Stimulated activated CD4-positive, alpha-beta T cell treated with anti-CD3 and anti-CD28 coated beads, Interleukin-15, amount 100 ng/mL, for 24 hours (primary cell): ENCODE measurements at places on chromosomes 6 and 20.

DNA sequence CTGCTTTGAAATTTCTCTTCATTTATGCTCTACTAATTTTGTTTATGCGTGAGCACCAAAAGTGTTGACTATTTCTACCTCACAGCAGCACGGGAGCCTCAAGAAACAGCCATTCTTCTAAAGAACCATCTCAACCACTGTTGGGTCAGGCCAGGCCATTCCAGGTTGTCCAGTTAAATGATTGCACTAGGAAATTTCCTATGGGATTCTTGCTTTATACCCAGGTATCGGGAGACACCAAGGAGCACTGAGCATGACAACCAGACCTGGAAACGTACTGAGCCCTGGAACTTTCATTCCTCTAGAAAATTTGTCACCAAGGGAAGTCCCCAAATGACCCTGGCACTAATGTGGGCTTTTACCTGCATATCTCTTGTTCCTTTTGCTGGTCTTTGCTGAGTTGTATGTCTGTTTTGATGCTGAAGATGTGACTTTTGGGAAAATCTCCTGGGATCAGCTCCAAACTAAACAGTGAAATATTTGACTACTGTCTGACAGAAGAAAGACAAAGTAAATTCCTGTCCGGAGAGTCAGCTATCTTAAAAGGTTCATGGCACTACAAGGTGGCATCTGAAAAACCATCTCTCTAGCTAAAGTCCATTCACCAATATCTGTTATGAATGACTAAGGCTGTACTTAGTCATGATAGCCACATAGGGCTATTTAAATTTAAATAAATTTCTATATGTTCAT lies 70.5 kb downstream of the SNAP25 start:
- DNase-seq = no peak

DNA sequence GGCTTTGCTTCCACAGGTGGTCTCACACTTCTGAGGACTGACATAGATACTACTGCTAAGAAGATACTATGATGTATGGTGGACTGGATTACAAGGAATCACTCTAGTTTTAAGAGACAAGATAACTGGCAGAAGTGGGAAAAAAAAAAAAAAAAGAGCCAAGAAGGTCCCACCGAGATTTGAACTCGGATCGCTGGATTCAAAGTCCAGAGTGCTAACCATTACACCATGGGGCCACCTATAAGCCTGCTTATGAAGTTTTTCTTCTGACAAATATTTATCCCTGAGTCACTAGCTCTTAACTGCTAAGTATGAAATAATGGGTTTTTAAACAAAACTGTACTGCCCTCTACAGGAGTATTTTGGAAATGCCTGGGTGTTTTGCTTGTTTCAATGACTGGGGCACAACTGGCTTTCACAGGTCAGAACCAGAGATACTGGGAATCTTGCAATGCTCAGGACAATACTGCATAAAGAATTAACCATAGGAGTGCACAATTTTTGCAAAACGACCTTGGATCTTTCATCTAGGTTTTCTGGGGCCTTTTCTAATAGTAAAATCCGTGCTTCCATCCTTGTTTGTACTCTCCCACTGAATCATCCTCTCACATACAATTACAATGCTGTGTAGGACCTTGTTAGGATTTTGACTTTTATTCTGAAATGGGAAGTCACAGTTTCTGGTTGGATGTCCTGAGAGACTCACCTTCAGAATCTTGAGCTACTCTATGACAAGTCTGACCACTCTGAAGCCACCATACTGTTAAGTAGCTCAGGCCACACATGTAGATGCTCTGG lies 116.3 kb downstream of the OR2B2 start:
- DNase-seq = peak; percentile 47

DNA sequence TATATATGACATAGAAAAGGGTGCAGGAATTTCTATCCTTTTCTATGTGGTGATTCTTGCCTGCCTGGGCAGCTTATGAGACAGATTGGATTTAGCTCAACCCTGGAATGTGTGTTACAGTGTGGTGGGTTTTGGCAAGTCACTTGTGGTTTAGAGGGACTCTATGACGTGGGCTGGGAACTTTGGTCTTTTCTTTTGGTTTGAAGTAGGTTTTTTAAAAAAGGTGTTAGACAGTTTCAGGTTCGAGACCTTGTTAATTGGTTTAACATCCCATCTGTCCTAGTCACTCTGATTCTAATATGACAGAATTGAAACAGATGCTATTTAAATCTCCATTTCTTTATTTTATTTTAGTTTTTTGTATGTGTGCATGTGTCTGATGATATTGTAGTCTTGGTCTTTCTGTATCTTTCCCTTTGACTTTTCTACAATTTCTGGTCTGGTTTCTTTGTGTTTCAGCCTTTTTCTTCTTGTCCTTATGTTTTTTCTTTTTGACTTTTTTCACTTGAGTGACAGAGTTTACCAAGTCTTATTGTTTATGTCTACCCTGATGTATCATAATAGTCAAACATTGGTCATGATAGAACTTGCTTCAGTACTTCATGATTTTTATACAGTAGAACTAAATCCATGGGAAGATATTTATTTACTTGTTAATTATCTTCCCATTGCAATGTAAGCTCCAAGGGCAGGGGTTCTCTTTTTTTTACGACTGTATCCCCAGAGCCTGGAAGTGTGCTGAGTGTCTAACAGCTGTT lies 174.3 kb downstream of the CDKAL1 start:
- peak; percentile 55 for DNase-seq

DNA sequence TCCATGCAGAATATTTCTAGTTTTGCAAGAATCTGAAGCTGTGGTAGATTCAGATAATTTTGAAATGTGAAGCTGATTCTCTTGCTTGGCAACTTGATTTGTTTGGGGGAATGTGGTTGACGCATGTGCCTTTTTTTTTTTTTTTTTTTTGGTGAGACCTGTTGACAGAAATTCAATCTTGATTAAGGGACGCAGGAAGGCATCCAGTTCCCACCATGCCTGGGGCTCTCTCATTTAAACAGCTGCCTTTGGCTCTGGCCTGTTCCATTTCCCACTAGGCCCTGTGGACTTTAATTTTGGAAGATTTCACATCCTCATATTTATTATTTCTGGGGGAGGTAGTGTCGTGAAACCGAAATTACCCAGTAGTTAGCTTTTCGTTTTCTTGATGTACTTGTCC lies 8.6 kb downstream of the TPX2 start:
- no peak for DNase-seq

DNA sequence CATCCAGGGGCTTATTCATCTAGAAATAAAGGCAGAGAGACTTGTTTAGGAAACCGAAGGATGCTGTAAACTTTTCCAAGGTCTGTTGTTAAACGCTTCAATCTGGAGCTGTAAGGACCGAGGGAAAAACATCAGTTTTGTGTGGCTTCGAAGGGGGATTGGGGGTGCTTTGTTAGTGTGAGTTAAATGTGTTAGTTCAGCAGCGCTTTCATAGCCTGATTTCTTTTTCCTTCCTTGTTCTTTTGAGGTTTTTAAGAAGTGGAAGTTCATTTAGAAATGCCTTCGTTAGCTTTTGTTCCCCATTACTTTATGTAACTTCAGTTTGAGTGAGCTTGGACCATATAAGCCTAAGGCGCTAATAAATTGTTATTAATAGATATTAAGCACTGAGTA lies 1.5 kb downstream of the ANKS1A start:
- DNase-seq = no peak

GRCh38 chr6:150991487-150991886 lies 126.0 kb downstream of the MTHFD1L start:
- no peak for DNase-seq

DNA sequence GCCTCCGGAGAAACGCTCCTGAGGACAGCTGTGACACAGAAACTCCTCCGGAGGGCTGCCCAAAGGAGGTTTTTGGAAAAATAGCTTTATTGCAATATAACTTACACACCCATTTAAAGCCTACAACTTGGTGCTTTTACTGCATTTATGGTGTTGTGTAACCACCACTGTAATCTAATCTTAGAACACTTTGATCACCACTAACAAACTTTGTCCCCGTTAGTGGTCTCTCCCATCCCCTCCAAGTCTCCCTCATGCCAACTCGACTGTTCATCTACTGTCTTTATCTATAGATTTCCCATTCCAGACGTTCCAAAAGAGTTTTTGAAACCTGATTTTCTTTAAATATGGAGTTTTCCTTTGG lies 62.8 kb downstream of the SYNJ2 start:
- DNase-seq = no peak

GRCh38 chr6:107642095-107642860 lies 152.4 kb downstream of the SOBP start:
- DNase-seq = no peak

GRCh38 chr6:38533064-38533463 lies 106.7 kb downstream of the BTBD9 start:
- DNase-seq = no peak

DNA sequence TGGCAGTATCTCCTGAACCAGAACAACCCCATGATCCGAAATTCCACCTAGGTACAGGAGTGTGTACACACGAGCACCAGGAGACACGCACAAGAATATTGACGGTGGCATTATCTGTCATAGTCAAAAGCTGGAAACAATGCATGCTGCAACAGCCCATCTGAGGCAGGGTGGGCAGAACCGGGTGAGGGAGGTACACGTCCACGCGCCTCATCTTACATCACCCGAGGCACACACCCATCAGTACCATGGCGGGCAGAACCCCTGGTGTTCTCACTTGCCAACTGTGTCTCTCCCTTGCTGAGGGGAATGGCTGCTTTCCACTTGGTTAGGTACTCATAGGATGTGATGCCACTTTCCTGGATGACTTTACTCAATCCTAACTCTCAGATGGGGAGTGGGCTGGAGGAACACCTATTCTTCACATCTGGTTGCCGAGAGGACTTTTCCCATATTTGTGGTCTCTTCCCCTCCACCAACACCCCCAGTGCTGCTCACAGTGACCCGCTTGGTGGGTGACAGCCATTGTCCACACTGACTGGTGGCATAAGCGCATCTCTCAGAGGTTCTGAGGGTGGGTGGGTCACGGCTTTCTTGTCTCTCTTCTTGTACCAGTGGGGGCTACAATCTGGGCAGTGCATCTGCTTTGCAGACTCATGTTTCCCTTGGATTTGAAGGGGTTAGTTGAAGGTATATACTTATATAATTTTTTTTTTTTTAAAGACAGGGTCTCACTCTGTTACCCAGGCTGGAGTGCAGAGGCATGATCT lies 13.5 kb downstream of the PPP1R3G start:
- DNase-seq = no peak

- DNase-seq = no peak
These were observed 29.4 kb downstream of the NUDT3 start for GRCh38 chr6:34362909-34363680.

DNA sequence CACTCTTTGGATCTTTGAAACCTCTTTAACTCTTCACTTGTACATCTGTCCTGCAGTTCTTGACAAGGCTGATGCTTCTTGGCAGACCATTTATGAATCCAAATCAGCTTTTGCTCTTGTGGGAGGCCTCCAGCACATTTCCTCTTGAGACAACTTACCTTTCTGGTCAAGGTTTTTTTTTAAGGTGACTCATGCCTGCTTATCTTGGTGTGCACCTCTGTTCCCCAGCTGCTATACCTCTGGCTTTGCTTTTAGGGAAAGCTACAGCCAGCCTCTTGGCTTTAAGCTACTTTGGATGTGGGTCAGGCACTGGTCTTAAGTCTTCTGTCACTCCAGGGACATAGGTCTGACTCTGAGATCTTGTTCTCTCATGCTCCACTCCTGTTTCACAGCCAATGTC lies 106.5 kb downstream of the PHF3 start:
- DNase-seq = no peak

GRCh38 chr6:7241709-7242645 lies 71.0 kb downstream of the SSR1 start:
- no peak for DNase-seq

DNA sequence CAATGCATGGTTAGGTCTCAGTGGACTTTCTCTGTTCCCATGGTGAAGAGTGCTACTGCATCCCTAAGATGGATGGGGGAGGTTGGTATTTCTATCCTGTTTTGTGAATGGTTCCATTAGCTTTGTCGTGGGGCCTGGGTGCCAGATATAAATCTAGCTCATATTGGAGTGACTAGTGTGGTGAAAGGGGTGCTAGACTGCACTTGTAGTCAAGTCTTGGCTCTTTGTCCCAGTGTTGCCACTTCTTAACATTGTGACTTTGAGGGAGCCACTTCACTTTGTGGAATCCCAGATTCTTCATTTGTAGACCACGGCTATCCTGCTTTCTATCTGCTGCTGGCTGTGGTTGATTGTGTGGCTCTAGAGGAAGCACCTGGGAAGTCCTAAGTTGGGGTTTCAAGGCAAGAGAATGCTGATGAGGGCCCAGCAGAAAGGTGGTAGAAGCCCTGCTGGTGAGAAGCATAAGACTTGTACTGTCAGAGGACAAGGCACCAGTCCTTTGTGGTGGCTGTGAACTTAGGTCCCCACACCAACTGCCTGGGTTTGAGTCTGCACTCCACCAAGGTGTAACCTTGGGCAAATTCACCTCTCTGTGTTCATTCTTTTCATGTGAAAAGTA lies 44.1 kb downstream of the VAPB start:
- DNase-seq = no peak

GRCh38 chr6:101878554-101879276 lies 485.2 kb downstream of the GRIK2 start:
- DNase-seq = no peak

DNA sequence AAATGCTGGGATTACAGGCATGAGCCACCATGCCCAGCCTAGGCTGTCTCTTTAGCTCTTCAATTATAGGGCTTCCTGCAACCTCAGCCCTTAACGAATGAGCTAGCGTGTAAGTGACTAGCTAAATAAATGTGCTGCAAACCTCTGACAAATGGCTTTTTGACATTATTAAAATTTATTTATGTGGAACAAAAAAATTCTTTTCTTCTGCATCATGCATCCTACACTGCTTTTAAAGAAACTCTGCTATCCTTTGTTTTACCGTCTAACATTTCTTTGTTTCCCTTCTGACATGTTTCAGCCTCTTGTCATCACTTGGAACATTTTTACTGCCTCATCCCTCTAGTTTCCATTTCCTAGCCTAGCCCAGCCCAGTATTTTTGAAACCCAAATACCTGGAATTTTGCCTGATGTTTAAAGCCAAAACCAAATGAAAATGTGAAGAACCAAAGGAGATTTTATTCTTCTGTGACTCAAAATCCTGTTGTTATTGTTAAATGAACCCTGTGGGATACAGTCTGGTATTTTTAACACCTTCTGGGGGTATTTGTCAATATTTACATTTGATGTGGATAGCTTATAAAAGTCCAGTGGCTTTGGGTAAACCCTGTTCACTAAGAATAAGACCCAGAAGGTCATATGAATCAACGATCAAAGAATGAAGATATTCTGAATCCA lies 9.5 kb downstream of the NT5E start:
- DNase-seq = no peak

DNA sequence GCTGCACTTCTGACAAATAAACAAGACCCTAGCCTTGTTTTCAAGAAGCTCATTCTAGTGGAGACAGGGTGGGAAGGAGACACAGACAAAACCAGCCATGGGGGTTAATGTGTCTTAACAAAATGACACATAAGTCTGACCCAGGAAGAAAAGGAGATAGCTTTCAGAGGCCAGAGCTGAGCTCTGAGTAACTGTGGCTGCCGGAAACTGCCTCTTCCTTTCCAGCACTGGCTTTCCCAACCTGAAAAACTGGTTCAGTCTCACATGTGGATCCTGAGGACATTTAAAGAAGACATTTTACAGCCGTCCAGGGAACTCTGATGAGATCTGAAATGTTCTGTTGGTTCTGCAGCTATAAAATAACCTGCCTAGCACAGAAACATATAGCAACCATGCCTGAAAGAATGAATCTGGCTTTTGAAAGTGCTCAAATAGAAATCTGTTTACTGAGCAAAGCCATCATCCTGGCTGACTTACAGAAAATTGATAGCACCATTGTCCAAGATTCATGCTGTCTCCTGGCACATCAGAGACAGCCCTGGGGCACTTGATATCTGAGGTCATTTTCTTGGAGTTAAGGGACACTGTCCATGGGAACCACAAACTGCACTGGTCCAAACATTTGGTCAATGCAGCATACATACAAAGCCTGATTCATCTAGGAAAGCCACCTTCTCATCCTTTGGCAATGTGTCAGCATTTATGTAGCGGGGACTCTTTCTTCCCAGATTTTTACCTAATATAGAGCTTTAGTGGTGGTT lies 83.2 kb upstream of the PAX1 start:
- DNase-seq = no peak
